ENCODE measurements at places on chromosomes 12 and 14. TPM values are rescaled to one million over a fixed set of nuclear protein-coding genes. Genes with fewer than 3 reads are reported as not detected.
A peak's percentile ranks its signal among the peaks of the same experiment; 100 is the strongest.

Gene PTPN6
- total RNA-seq, result 357 TPM

- no peak overlapping the region for H3K4me3 ChIP-seq
- H3K27me3 ChIP-seq, result no peaks in the 10 kb centered on the region
- H3K4me1 ChIP-seq, result peaks cover 4% of the 10 kb centered on the region
- no peak overlapping the region for H3K27ac ChIP-seq
- H3K36me3 ChIP-seq, result no peaks in the 10 kb centered on the region
These were observed 56.5 kb downstream of the HCAR2 start for GRCh38 chr12:122646517-122647217.

GRCh38 chr12:27852742-27853141 lies 72.7 kb upstream of the MANSC4 start:
- no peaks in the 10 kb centered on the region for H3K4me1 ChIP-seq
- H3K4me3 ChIP-seq, result no peak overlapping the region
- no peaks in the 10 kb centered on the region for H3K27me3 ChIP-seq
- no peak for DNase-seq

DNA sequence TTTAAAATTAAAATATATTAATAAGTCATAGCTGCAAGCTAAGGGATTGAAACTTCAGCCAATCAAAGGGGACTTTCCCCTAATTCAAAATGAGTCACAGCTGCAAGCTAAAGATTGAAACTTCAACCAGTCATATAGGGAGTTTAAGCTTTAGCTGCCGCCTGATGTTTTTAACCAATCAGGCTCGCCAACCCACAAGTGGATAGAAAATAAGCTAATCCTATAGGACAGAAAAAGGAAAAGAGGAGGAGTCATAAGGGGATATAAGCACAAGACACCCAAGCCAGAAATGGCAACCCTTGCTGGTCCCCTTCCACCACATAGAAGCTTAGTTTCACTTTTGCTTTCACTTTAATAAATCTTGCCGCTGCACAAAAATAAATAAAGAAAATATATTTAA lies 1154.6 kb downstream of the GALC start:
- no peak overlapping the region for H3K4me3 ChIP-seq
- H3K36me3 ChIP-seq, result no peaks in the 10 kb centered on the region
- DNase-seq, result peak; percentile 4

DNA sequence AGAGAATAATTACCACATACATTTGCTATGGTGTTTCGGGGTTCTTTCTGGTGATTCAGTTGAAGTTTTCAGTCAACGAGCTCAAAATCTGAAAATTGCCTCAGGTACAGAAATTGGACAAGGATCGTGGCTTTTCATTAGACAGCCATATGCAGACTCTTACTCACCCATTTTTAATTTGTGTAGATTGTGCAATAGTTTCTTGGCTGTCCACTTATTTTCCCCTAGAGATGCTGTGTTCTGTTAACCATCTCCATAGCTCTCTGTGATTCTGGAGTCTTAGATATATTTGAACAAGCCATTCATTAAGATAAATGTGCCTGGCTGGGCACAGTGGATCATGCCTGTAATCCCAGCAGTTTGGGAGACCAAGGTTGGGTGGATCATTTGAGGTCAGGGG lies 497.1 kb upstream of the RPL10L start:
- H3K27ac ChIP-seq, result no peak overlapping the region
- no peak overlapping the region for H3K4me3 ChIP-seq
- DNase-seq, result no peak
- H3K36me3 ChIP-seq, result no peaks in the 10 kb centered on the region
- no peaks in the 10 kb centered on the region for H3K4me1 ChIP-seq
- no peaks in the 10 kb centered on the region for H3K27me3 ChIP-seq

DNA sequence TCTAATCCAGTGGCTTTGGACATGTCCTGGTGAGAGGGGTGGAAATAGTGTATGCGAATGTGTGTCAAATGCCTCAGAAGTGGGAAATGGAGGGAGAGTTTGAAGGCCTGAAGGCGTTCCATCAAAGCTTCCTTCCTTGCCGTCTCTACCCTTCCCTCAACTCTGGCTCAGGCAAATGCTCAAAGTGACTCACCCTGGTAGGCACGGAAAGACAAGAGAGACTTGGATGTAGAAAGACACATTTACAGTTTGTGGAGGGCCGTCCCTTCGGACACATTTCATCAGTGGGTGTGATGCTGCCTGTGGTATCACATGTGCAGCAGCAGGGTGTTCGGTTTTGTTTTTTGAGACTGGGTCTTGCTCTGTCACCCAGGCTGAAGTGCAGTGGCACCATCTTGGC lies 36.7 kb downstream of the CHST11 start:
- no peaks in the 10 kb centered on the region for H3K27me3 ChIP-seq
- H3K27ac ChIP-seq, result no peak overlapping the region
- H3K4me1 ChIP-seq, result peaks cover 59% of the 10 kb centered on the region
- no peak overlapping the region for H3K4me3 ChIP-seq
- DNase-seq, result no peak
- H3K36me3 ChIP-seq, result no peaks in the 10 kb centered on the region

GRCh38 chr12:116736962-116737773 lies 701 bp downstream of the SPRING1 start:
- no peak overlapping the region for H3K27ac ChIP-seq
- peak overlapping the region; percentile 62 for H3K4me3 ChIP-seq
- peaks cover 13% of the 10 kb centered on the region for H3K36me3 ChIP-seq
- no peaks in the 10 kb centered on the region for H3K27me3 ChIP-seq
- peaks cover 15% of the 10 kb centered on the region for H3K4me1 ChIP-seq

GRCh38 chr12:95216711-95217376 lies 423 bp downstream of the FGD6 start:
- H3K4me1 ChIP-seq, result peaks cover 10% of the 10 kb centered on the region
- H3K36me3 ChIP-seq, result no peaks in the 10 kb centered on the region
- DNase-seq, result peak; percentile 49
- peaks cover 5% of the 10 kb centered on the region for H3K27me3 ChIP-seq
- peak overlapping the region; percentile 73 for H3K27ac ChIP-seq
- H3K4me3 ChIP-seq, result peak overlapping the region; percentile 92
